ENCODE measurements at places on chromosomes 16 and 17.

DNA sequence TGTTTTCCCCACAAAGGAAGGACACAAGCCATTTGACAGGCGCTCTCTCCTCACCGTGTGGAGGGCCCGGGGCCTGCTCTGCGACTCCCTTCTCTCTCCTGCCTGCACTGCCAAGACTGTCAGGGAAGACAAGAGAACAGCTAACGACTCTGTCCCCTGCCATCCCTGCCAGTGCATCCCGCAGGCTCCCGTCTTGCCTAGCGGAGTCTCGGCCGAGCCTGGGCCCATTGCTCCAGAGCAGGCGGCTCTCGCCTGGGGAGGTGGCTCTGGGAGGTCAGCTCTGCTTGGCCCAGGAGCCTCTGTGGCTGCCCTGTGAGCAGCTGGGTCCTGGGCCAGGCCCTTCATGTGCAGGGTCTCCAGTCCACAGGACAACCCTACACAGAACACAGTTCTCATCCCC lies 53.0 kb downstream of the WNT3 start:
- no peak for DNase-seq

DNA sequence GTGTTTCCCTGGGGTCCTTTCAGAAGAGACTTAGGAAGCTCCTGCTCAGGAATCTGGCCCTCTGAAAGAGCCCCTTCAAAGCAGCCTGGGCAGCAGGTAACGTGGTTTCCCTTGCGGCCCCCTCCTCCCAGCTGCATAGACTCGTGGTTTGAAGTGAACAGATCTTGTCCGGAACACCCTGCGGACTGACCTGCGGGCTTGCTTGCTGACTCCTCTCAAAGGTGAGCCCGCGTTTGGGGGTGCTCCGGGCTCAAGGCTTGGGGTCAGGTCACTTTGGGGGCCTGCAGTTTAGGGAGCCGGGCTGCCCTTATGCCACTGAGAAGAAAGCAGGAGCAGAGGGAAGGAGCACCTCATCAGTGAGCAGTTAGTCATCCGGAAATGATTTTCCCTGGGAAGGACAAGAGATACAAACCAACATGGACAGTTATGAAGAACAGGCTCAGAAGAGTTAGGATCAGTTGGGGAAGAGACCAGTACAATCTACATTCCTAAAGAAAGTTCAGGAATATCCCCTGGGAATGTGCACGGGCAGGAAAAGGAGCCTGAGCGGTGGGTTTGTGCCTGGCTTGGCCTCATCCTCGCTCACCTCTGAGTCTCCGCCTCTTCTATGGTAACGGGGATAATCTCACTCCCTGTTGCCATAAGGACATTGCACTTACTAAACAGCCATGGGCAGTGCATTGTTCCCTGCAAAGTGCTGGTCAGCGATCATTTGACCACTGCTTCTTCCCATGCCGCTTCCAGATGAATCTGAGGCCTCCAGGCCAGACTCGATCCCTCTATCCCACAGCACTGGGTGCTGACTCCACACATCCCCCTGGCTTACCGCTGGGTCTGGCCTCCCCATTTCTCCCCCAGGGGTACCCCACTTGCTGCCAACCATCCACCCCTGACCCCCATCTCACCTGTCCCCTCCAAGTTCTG lies 10.0 kb downstream of the LDHD start:
- DNase-seq: no peak

DNA sequence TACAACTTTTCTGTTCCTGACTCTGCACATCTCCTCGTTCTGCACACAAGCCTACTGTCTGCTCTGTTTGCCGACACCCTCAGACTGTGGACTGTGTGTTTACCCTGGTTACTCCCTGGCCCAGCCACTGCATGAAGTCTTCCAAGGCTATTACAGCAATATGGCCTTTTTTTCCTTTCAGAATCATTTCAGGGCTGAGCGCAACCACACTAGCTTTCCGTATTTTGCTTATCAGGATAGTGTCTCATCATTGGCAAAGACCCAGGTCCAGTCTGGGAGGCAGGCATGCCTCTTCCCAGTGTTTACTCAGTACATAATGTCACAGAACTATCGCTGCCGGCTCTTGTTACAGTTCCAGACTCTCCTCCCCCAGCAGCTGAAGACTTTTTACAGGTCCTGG lies 10.1 kb downstream of the DNAH9 start:
- DNase-seq: peak; percentile 74

- DNase-seq: no peak
Observed at GRCh38 chr17:834136-834535, 52.0 kb downstream of the MRM3 start.
